ENCODE measurements at places on chromosomes 5 and 9.

DNA sequence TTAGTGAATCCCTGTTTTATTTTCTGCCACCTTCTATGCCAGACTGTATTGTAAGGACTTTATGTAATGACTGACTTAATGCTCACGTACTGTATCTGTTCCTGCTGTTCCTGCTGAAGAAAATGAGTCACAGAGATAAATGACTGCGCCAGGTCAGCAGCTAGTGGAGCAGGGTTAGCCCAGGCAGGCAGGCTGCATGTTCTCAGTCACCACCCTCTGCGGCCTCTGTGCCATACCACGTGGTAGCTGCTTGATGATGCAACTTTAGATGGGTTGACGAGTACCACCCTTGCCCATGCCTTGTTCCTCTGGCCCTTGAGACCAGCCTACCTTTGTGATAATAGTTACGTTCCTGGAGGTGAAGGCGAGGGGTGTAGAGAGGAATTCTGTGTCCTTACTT, 161.9 kb downstream of the TRIO start:
- DNase-seq = no peak

DNA sequence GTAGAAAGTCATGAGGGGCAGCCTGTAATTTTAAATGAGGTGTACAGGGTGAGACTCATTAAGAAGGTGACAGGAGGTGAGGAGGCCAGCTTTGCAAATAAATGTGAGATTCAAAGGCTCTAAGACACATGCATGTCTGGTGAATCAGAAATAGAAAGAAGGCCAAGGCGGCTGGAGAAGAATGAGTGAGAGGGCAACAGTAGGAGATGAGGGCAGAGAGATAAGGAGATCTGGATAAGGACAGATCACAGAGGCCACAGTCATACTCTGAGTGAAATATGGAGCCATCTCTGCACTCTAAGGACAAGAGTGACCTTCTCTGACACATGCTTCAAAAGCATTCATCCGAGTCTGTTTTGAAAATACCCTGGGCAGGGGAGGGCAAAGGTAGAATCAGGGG, 90.7 kb downstream of the RAD23B start:
- DNase-seq = no peak

- no peak for DNase-seq
Measured at GRCh38 chr5:83683836-83684235, 36.8 kb downstream of the HAPLN1 start.

- no peak for DNase-seq
Measured at GRCh38 chr5:59724482-59725391, 168.8 kb downstream of the PDE4D start.

DNA sequence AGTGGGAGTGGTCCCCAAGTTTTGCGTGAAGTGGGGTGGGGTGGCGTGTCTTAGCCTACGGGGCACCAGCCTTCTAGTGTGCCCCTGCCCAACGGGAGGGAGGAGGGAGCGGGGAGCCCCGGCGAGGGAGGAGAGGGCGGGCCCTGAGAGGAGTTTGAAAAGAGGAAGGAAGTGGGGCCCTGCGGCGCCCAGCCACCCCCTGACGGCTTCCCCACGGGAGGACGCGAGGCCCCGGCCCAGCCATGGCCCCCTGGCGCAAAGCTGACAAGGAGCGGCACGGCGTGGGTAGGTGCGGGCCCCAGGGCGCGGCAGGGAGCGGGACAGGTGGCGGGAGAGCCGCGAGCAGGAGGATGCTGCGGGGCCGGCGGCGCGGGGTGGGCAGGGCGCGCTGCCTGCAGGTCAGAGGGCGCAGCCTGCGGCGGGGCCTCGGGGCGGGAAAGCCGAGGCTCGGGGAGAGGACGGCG, at the start of gene DOCK2:
DOCK2 (plus strand) TSS at position 191 of the 464 bp plus-strand sequence; CDS start at position 243, 52 bp downstream.
- DNase-seq = peak; percentile 84

- peak; percentile 50 for DNase-seq
Measured at GRCh38 chr5:1003296-1003937, 5.2 kb upstream of the NKD2 start.

DNA sequence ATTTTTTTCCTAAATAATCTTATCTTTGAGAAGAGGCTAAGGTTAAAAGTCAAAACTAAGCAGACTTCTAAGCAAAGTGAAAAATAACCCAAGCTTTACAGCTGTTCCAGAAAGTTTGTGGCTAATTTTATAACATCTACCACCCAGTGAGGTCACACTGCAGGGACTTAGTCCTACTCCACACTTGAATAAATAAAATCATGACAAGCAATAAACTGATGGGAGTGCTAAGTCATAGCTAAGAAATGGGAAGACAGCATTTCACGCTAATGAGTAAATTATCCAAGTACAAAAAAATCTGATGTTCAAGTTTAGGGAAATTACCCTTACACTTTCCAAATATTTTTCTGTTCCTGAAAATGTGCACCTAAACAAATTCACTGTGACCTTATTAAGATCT, 47.7 kb downstream of the ZNF608 start:
- no peak for DNase-seq

DNA sequence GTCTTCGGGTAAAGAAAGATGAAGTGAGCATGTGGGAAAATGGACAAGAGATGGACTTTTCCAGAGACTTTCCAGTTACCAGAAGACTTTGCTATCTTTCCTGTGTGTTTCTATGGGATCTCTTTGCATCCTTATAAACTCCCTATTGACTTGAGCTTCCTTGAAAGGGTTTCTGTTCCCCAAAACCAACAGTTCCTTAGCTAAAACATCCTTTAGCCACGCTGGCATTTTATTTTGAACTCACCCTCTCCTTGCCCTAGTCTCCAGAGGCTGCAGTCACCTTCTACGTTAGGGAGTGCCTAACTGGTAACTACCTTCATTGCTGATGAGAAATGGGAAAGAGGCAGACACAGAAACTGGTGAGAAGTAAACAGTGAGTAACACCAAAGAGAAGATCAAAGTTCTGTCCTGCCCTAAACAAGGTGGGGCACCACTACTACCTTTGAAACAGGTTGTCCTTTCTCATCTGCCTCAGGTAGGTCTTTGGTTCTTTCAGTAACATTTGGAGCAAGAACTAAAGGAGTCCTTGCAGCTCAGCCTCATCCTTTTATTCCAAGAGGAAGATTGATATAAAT, 402.9 kb downstream of the ENC1 start:
- no peak for DNase-seq

GRCh38 chr9:89863141-89863540, 258.3 kb downstream of the GADD45G start:
- DNase-seq = no peak

DNA sequence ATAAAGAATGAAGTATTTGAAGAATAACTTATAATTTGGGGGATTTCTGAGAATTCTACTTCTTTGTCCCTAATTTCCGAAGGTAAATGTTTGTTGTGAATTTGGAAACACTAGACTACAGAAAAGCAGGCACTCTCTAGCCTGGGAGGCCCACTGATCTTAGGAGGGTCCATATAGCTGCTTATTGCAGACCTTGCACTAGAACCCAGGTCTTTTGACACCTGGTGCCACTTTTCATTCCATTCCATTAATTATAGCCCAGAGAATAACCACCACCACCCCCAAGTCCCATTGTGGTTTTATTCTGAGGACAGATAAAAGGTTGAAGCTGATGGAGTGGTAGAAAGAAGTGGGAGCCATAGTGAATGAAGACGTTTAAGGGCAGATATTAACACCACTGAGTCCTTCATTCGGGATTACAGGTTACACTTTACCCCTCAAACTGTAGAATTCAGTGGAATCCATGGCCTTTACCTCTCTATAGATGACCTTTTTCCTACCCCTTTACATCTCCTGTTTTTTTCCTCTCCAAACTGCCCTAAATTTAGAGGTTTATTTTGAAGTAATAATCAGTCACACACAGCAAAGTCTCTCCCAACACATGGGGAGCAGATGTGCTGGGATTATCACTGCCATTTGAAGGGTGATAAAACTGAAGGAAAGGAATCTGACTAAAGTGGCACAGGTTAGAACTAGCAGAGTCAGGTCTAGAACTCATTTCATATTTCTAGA, 12.0 kb upstream of the PSMD5 start:
- no peak for DNase-seq

DNA sequence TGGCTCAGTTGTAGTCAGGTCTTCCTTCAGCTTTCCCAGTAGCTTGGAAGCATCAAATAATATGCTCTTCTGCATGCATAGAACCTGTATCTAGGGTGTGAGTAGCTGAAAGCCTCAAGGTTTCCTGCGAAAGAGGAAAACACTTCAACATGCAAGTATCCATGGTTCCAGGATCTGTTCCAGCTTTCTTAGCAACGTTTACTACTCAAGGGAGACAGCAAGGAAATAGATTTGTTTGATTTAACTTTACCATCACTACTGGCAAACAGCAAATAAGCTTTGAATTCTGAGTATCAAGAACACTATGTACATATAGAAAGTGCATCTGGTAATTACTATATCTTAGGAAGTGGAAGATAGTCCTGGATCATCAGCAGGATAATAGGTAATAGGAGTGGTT, 341.0 kb downstream of the PRR16 start:
- no peak for DNase-seq

GRCh38 chr5:34926318-34926888, 3.0 kb upstream of the DNAJC21 start:
- DNase-seq = no peak

GRCh38 chr9:129923589-129923988, 88.3 kb downstream of the USP20 start:
- DNase-seq = no peak

GRCh38 chr5:124908581-124909451, 162.4 kb upstream of the ZNF608 start:
- DNase-seq = no peak

DNA sequence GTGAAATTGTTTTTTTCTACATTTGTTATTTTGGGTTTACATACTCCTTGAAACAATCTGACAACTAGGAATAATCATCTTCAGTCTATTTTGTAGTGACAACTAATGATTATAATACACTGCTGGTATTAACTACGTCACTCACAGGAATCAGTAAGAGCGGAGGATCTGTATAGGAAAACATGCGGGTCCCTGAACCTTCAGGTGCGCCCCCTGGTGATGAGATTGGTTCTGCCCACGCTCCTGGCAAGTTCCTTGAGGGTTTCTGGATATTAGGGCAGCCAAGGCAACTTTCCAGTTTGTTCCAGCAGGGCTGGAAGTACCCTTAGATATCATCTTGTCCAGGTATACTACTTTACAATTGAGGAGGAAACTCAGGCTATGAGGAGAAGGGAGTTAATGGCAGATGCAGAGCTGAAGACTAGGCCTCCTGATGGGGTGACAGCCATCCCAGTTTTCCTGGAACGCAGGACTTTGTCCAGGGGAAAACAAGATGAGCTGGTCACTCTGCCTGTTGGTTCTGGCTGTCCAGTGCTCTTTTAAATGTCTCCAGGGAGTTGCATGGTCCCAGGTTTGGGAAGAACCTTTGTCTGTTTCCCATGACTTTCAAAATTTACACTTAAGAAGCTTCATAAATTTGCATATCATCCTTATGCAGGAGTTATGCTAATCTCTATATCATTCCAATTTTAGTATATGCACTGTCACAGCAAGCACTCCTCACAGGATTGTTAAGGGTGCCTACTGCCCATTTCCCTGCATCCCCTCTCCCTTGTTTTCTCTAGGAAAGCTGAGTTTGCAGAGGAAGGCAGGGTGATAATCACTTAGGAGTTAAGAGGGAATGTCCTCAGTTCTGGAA, 14.9 kb upstream of the WNT8A start:
- DNase-seq = peak; percentile 87

DNA sequence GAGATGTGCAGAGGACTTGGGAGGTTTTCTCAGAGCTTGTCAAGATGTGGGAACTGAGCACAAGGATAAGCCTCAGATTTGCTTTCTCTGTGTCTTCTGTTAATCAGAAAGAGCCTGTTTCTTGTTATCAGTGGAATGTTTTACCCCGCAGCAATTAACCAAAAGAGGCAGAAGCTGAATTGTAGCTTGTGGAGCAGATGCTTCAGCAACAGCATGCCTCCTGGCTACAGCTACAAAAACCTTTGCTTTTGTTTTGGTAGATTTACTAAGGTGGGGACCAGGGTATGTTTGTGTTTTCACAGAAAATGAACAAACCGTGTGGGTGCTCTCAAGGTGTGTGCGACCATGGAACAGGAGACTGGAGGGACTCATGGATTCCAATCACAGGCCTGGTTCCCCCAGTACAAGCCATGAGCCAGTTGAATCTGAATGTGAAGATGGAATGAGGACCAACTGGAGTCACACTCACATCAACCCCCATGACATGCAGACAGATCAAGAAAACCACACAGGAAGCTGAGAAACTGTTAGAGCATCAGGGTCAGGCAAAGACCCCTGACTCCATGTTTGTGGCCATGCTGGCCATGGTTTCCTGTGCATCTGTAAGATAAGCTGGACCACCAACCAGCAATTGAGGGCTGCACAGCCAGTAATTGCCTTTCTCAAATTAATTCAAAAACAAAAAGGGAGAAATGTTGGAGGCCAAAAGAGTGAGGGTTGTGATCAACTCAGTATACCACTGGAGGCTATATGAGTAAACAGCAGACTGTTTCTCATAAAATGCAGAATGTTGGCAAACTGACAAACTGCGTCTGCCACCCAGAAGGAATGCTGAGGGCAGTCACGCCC, 6.9 kb downstream of the UGT3A2 start:
- DNase-seq = no peak

- DNase-seq = no peak
Measured at GRCh38 chr5:154042766-154043165, 4.0 kb downstream of the MFAP3 start.

DNA sequence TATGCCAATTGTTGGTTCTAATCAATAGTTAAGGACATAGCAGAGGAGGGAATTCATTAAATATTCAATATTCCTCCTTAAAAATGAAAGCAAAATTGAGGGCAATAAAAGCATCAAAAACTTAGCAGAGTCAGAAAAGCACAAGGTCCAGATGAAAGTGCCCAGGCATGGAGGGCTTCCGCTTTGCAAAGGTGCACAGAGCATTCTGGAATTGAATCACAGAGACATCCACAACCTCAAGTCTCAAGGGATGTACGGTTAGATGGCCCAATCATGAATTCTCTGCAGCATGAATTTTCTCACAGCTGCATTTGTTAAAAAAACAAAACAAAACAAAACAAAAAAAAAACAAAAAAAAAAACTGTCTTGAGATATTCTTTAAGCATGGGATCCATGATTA, 253.7 kb downstream of the SPOCK1 start:
- DNase-seq = no peak

- DNase-seq = no peak
Measured at GRCh38 chr9:126218359-126219125, 108.1 kb upstream of the MVB12B start.

GRCh38 chr5:151223447-151224264, at the start of gene CCDC69:
TSS of gene CCDC69 (minus strand) at chr5:151224092. CDS start at chr5:151223970, 122 bp downstream.
- DNase-seq = peak; percentile 82

Measured in activated CD8-positive, alpha-beta memory T cell treated with anti-CD3 and anti-CD28 coated beads, Interleukin-2, amount 50 U/mL, for 48 hours (primary cell).